Stimulated activated naive CD4-positive, alpha-beta T cell treated with Interleukin-2 at 50 U/mL for 16 hours (primary cell): ENCODE measurements at places on chromosomes 12 and 14.

GRCh38 chr14:45716572-45716971 is 463.6 kb upstream of the MIS18BP1 start:
- DNase-seq, result no peak

GRCh38 chr12:26809611-26810285 is 23.2 kb downstream of the ITPR2 start:
- no peak for DNase-seq

DNA sequence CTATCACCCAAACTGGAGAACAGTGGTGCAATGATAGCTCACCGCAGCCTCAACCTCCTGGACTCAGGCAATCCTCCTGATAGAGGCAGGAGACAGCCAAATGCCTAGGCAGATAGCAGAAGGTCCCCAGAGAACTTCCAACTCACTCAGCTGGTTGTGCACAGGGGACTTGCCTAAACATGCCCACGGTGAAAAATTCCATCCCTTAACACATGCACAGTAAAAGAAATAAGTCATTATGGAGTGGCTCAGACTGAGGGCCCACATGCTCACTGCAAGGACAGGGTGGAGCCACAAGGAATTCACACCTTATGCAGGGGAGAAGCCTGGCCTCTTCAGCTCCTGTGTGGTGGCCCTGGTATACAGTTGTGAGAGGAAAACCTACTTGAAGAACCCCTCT is 525.8 kb upstream of the ATP2B1 start:
- no peak for DNase-seq

DNA sequence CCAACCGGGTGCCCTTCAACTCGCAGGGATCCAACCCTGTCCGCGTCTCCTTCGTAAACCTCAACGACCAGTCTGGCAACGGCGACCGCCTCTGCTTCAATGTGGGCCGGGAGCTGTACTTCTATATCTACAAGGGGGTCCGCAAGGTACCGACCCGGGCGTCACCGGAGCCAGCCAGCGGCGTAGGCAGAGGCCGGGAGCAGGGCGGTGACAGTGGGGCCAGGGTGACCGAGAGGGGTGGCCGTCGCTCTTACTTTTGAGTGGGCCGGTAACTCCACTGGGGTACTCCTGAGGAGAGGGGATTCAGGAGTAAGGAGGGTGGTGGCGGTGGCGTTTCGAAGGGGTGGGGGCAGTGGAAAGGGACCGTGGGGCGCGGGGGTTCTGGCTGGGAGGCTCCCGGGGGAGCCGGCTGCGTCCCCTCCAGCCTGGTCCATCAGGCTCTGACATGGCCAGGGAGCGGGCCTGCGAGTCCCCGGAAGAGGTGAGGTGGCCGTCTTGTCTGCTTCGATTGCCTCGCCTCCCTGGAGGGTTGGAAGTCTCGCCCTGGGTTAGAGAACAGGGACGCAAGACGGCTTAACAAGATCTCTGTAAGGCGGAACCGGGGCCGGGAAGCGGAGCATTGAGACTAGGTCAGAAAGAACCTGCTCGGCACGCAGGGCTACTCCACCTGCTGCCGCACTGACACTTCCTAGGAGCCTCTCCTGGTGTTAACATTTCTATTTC is 491 bp downstream of the WDR20 start:
- DNase-seq, result peak; percentile 52

DNA sequence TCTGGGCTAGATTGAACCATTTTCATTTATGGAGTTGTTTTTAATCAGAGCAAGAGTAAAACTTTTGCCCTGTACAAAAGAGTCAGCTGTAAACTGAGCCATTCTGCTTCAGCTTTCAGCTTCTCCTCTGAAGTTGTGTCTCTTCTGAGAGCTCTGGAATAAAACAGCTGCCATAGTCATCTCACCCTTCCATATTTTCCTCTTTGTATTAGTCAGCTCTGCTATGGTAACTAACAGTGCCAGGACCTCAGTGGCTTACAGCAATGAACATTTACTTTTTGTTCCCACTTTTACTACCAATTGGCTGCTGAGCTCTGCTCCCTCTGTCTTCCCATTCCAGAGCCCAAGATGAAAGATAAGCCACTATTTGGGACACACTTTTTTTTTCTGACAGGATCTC is 178.5 kb downstream of the DAD1 start:
- DNase-seq, result no peak
